Tibial nerve (tissue), 4 donors: ENCODE measurements at places on chromosomes 4 and X.

- DNase-seq = no peak
Observed at GRCh38 chr4:2390146-2390545, 28.3 kb downstream of the ZFYVE28 start.

- DNase-seq = no peak
Observed at GRCh38 chr4:9988363-9988749, 32.9 kb downstream of the SLC2A9 start.

GRCh38 chr4:95049551-95050233, 291.9 kb downstream of the BMPR1B start:
- no peak for DNase-seq

GRCh38 chrX:103697687-103698086, 11.2 kb upstream of the MORF4L2 start:
- no peak for DNase-seq

DNA sequence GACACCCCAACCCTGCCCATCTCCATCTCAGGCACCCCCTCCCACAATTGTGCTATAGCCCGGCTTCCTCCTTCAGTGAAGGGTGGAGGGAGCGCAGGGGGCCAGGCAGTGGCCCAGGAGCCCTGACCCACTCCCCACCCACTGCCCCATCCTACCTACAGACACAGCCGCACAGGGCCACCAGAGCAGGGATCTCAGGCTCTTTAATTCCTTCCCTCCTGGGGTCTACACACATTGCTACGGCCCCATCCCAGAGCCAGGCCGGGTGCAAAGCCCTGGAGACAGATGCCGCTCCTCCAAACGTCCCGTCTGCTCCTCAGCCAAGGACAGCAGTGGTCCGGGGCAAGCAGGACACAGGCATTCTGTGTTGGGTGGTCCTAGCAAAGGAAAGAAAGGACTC, 12.8 kb upstream of the DUSP9 start:
- no peak for DNase-seq

- no peak for DNase-seq
Observed at GRCh38 chr4:158496030-158496741, 25.5 kb upstream of the RXFP1 start.

DNA sequence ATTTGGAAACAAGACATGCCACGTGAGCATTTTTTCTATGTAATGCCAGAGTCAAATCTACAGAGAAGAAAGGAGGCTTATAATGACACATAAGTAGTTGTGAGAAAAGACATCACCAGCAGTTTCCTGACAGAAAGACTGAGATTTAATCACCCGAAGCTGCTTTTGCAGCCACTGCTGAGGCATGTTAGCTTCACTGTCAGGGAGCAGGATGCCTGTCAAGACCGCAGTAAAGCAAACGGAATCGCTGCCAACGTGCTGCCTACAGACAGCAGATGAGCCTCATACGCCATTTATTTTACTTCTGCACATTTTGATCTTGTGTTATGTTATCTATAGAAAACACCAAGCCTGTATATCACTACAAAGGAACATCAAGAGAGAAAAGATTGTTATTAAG, 68.7 kb upstream of the NDST3 start:
- no peak for DNase-seq

GRCh38 chr4:145822581-145822980, 116.0 kb downstream of the ZNF827 start:
- no peak for DNase-seq

DNA sequence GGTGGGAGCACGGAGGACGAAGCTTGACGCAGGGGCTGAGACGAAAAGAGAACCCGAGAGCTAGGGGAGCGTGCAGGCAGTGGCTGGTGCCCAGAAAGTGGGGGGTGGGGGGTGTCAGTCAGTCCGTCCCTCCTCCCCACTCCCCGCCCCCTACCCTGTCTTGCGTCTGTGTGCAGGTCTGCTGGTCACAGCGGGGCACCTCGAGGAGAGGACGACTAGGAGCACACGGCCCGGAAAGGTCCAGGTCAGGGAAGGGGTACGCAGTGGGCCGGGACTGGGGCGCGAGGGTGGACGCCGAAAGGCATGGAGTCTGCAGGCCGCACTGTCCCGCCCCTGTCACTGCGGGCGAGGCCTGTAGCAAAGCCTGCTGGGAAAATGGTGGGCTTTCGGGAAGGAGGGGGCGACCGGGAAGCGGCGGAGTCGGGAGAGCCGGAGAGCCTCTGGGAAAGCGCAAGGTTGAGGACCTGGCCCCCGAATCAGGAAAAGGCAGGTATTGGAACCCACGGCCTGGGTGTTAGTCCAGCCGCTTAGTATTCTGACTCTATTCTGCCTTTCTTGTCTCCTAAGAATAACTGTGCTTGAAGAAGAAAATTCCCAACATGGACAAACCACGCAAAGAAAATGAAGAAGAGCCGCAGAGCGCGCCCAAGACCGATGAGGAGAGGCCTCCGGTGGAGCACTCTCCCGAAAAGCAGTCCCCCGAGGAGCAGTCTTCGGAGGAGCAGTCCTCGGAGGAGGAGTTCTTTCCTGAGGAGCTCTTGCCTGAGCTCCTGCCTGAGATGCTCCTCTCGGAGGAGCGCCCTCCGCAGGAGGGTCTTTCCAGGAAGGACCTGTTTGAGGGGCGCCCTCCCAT, 769 bp downstream of the TCEAL1 start:
- peak; percentile 33 for DNase-seq

DNA sequence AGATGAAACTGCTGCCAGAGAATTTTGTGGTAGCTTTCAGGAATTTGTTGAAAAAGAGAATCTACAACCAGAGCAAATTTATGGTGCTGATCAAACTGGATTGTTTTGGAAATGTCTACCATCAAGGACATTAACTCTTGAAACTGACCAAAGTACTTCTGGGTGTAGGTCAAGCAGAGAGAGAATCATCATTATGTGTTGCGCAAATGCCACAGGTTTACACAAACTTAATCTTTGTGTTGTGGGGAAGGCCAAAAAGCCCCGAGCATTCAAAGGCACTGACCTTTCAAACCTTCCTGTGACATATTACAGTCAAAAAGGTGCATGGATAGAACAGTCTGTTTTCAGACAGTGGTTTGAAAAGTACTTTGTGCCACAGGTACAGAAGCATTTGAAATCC, 2.1 kb downstream of the TIGD2 start:
- DNase-seq = no peak

- DNase-seq = no peak
Observed at GRCh38 chr4:3285558-3286334, 7.1 kb upstream of the RGS12 start.

GRCh38 chrX:12210196-12210815, 72.0 kb downstream of the FRMPD4 start:
- DNase-seq = peak; percentile 12

- no peak for DNase-seq
Observed at GRCh38 chr4:97139791-97140190, 1003.5 kb downstream of the STPG2 start.

GRCh38 chr4:7068279-7068842, 497 bp upstream of the GRPEL1 start:
- no peak for DNase-seq

DNA sequence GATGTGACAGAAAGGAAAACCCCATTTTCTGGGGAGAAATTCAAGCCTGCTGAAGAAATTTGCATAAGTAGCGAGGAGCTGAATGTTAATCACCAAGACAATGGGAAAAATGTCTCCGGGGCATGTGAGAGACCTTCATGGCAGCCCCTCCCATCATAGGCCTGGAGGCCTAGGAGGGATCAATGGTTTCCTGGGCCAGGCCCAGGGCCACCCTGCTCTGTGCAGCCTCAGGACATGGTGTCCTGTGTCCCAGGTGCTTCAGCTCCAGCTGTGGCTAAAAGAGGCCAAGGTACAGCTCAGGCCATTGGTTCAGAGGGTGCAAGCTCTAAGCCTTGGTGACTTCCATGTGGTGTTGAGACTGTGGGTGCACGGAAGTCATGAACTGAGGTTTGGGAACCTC, 31.2 kb downstream of the ETDB start:
- no peak for DNase-seq

DNA sequence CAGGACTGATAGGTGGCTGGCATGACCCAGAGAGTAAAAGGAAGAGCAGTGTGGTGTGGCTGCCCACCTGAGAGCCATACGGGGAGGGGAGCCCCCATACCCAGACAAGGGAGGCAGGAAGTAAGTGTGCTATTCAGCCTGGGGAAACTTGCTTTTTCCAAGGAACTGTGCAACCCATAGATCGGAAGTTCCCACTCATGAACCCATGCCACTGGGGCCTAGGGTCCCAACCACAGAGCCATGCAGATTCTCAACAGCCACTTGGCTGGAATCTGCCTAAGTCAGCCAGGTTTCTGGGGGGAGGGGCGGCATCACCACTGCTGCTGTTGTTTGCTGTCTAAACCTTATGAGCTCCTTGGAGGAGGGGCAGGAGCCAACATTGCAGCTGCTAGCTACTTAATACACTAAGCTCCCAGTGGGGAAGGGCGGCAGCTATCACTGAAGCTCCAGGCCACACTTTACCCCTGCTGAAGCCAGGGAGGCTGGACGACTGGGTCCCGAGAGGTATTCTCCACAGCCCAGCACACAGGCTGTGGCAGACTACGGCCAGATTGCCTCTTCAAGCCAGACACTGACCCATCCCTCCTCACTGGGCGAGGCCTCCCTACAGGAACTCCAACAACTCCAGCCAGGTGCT, 410.4 kb downstream of the INPP4B start:
- DNase-seq = no peak

- no peak for DNase-seq
Observed at GRCh38 chr4:95742179-95742578, 97.7 kb upstream of the PDHA2 start.

DNA sequence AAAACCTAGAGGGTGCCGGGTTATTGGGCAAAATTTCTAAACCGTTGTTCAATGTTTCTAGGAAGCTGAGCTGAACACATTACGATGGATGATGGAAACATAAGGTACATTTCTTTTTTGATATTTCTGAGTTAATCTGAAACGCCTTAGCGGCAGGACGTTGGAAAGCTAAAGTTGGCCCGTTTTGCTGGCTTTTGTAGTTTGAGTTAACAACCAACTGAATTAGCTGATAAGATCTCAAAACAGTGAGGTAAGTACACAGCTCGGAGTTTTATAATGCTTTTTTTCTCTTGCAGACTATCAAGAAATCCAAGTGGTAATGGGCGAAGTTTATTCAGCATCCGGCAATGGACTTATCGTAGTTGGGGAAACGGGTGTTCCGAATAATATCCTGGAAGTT, 73.5 kb downstream of the PRSS12 start:
- DNase-seq = no peak

- DNase-seq = no peak
Observed at GRCh38 chr4:15232366-15233263, 195.2 kb upstream of the C1QTNF7 start.

DNA sequence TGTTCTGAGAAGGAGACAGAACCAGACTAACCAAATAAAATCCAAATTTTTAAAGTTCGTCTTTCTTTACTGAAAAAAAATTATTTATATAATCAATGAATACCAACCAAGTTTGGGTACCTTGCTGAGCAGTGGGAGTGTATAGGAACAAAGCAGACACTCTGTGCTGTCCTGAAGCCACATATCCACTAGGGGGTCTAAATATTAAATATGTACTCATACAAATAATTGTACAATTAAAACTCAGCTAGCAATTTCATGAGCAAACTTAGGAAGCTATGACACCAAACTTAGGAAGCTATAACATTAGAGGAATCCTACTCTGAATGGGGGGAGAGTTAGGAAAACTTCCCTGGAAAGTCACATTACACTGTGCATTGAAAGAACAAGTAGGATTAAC, 582.0 kb upstream of the EPHA5 start:
- no peak for DNase-seq

GRCh38 chr4:15882675-15883086, 55.9 kb downstream of the FGFBP1 start:
- peak; percentile 33 for DNase-seq

- DNase-seq = no peak
Observed at GRCh38 chr4:165873298-165874071, 448 bp downstream of the TLL1 start.

- DNase-seq = no peak
Observed at GRCh38 chrX:123834116-123834515, 25.7 kb upstream of the XIAP start.

GRCh38 chrX:13338996-13339515, 19.2 kb upstream of the ATXN3L start:
- no peak for DNase-seq

- DNase-seq = no peak
Observed at GRCh38 chr4:85675076-85676049, 200.4 kb downstream of the ARHGAP24 start.

DNA sequence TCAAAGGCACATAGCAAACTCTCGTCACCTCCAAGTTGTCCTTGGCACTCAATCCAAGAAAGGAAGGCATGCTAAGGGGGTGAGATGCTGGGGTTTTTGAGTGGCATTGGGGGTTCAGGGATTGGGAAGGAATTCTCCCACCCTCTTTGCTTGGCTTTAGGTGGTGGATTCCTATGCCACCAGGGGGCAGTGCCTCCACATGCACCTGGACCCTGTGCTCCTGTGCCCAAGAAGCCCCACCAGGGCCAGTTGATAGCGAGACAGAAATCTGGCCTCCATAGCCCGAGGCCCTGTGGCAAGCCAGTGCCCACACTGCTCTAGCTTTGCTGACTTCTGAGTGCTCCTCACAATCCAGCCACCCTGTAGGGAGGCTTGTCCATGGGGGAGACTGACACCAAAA, 2.0 kb upstream of the FATE1 start:
- no peak for DNase-seq

- no peak for DNase-seq
Observed at GRCh38 chr4:25144870-25145481, 15.3 kb downstream of the SEPSECS start.

- peak; percentile 33 for DNase-seq
Observed at GRCh38 chr4:183443655-183444213, 702 bp upstream of the CDKN2AIP start.

DNA sequence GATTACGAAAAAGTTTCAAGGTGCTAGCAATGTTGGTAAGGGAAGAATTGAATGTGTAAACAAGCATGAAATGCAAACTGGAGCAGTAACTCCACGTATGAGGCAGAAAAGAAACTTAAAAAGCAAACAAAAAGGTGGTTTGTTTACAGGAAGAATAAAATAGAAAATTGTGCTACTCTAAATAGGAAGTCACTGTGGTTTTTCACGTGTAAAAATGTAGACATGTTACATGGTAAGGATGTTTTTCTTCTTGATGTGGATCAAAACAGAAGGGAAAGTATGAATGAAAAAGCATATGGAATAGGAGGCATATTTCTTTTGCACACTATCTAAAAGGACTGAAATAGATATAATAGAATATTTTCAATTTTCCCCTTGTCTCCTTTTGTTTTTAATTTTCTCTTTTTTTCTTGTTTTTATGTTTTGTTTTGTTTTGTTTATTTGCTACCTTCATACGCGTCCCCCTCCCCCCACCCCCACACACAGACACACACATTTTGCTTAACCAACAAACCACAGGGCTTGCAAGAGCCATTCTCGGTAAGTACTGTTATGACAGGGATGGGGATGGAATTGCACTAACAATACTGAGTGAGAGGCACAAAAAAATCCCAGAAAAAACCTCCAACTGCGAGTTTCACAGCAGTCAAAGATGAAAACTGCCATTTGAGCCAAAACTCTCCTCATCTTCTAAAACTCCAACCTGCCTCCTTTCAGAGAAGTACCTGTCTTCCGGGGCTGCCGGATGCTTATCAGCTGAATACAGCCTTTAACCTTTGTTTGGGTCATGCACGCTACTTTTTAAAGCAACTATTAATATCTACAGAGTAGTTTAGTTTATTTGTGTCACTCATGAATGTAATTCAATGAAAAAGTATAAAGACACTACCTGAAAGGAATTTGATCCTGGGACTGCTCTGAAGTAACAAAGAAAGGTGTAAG, 135.8 kb downstream of the IL15 start:
- DNase-seq = no peak

GRCh38 chr4:1628892-1629698, 55.0 kb downstream of the FAM53A start:
- peak; percentile 80 for DNase-seq

- no peak for DNase-seq
Observed at GRCh38 chr4:169662206-169662605, 41.8 kb downstream of the CLCN3 start.

GRCh38 chr4:136342666-136343065, 1189.6 kb downstream of the PCDH18 start:
- DNase-seq = no peak
